Neuronal stem cell (in vitro differentiated cells): ENCODE measurements at places on chromosomes 6 and 20.

- no peak for DNase-seq
Observed at GRCh38 chr6:4872841-4873240, 96.6 kb downstream of the CDYL start.

- DNase-seq, result no peak
Observed at GRCh38 chr6:14118091-14118439, 493 bp downstream of the CD83 start.

GRCh38 chr6:164928057-164928727 is 381.2 kb downstream of the C6orf118 start:
- DNase-seq, result no peak

DNA sequence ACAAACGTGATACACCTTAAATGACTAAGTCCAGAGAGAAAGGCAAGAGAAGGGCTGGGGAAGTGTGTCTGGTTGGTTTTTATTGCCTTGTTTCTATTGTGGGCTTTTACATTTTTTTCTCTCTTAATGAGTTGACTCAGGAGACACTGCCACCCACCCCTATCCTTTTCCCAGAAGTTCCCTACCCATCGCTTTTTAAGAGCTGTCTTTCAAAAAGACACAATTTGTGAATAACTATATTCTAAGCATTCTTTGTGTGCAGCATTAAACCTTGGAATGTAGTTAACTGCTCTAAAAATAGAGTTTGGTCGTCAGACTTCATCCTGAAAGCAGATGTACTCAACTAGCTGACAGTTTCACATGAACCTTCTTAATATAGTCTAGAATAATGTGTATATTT is 174.9 kb downstream of the ISM1 start:
- DNase-seq, result no peak

- no peak for DNase-seq
Observed at GRCh38 chr20:41452226-41452625, 85.6 kb upstream of the EMILIN3 start.

DNA sequence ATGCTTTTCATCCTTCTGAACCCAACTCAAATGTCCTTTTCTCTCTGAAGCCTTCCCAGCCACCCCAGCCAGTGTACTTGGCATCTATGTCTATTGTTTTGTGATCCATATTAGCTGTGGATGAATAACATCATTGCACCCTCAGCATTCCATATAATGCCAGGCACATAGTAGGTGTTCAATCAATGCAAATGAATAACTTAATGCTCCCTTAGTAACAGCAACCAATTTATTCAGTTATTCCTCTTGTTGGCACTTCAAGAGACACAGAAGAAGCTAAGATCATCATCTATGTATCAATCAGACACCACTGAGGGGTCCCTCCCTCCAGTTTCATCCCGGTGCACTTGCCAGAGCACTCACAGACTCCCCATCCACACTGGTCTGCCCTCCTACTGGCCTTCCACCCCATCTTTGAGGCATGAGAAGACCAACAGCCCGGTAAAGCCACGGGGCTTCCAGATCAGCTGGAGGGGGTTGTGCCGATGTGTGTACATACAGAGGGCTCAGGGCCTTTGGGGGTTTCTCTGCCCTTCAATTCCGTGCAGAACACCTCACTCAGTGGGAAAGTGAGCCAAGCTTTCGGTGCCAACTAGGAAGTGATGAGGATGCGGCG is 2.4 kb upstream of the TAF8 start:
- no peak for DNase-seq

DNA sequence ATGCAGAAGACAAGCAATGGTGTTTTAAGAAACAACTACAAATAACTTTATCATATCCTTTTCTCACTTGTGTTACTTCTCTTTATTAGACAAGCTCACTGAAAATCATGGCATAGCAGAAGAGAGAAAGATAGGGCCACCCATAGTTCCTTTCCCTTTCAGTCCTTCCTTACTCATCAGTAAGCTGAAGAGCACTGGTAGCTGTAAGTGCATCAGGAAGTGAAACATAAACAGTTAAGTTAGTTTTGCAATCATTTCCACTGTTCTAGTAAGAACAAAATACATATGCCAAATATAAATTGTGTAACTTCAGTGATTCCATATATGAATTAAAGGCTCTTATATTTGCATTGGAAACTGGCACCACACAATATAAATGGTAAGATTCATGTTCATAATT is 220.1 kb downstream of the HACE1 start:
- DNase-seq, result no peak

GRCh38 chr6:21137700-21138335 is 455.7 kb upstream of the SOX4 start:
- no peak for DNase-seq

DNA sequence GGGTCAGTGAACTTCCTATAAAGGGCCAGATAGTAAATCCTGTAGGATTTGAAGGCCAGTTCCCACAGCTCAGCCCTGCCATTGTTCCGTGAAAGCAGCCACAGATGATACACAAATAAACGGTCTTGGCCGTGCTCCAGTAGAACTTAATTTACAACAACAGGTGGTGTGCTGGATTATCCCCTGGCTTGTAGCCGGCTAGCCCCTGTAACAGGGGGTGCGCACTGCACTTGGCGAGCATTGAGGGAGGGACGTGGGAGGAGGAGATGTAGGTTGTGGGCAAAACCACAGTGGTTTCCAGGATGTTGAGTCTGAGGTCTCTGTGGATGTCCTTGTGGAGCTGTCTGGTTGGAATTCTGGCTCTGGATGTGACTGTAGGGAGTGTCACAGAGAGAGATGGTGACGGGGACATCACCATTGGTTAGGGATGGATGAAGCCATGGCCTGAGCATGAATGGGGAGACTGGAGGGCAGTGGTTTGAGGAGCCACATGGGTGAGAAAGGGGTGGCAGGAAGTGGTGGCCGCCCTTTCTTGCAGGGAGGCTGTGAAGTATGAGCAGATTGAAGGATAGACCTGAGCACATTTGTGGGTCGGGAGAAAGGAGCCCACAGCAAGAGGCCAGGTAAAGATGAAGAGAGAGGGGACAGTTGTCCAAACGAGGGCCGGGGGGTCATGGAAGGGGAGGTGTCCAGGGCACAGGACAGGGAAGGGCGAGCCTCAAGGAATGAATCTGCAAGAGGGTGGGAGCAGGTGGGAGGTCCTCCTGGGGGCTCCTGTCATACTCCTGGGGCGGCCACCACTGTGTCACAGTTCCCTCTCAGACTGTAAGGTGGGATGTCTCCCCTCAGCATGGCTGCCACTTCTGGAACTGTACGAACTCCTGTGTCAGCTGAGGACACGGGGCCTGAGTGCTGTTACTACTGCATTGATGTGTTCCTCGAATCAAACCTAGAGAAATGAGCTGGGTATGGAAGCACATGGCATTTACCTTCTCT is 53.6 kb downstream of the CDH26 start:
- DNase-seq, result no peak

GRCh38 chr20:62624325-62624690 is 18.0 kb upstream of the SLCO4A1 start:
- DNase-seq, result no peak

- DNase-seq, result no peak
Observed at GRCh38 chr20:50472693-50473664, 37.2 kb upstream of the PTPN1 start.

- DNase-seq, result no peak
Observed at GRCh38 chr6:165833355-165833754, 170.3 kb upstream of the PDE10A start.
